Central memory CD4-positive, alpha-beta T cell (primary cell): ENCODE measurements at places on chromosomes 5 and 9.

- DNase-seq = no peak
Observed at GRCh38 chr9:109027176-109027575, 13.9 kb upstream of the CTNNAL1 start.

GRCh38 chr5:60916646-60917045 is 28.2 kb downstream of the ERCC8 start:
- no peak for DNase-seq

GRCh38 chr5:171589461-171589860 is 170.0 kb downstream of the FGF18 start:
- DNase-seq = no peak

GRCh38 chr5:80248378-80248777 is 7.5 kb downstream of the SERINC5 start:
- DNase-seq = no peak

GRCh38 chr9:124863371-124863871 is 1.5 kb downstream of the ARPC5L start:
- DNase-seq = no peak

GRCh38 chr9:105074491-105074890 is 146.5 kb upstream of the ABCA1 start:
- DNase-seq = no peak
